Lung (tissue), 17 donors: ENCODE measurements at places on chromosomes 4 and X. TPM values are rescaled to one million over a fixed set of nuclear protein-coding genes. Genes with fewer than 3 reads are reported as not detected.

Gene LDOC1
- polyA plus RNA-seq = 9.9 TPM

Gene MANBA
- 19.9 TPM for polyA plus RNA-seq

Gene MTNR1A
- polyA plus RNA-seq = not detected

Gene TRIM60
- polyA plus RNA-seq = not detected

Gene DCAF4L1
- 0.14 TPM for polyA plus RNA-seq
